ENCODE measurements at places on chromosomes 12 and 14.

DNA sequence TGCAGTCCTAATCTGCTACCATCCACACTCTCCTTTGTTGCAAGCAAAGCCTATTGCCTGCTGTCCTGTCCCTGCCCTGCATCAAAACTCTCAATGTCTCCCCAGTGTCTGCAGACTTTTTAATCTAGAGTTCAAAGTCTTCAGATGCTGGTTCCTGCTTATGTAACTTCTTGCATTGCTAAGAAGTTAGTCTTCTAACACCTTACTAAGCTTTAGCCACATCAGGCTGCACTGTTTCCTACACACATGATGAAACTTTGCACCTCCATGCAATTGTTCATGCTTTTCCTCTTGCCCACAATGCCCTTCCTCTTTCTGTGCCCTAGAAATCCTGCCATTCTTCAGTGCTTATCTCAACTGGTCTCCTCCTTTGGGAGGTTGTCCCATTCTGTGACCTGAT, 16.2 kb upstream of the DICER1 start:
- DNase-seq: no peak

GRCh38 chr12:25130741-25131188, 64.2 kb downstream of the DNAI7 start:
- DNase-seq: no peak

DNA sequence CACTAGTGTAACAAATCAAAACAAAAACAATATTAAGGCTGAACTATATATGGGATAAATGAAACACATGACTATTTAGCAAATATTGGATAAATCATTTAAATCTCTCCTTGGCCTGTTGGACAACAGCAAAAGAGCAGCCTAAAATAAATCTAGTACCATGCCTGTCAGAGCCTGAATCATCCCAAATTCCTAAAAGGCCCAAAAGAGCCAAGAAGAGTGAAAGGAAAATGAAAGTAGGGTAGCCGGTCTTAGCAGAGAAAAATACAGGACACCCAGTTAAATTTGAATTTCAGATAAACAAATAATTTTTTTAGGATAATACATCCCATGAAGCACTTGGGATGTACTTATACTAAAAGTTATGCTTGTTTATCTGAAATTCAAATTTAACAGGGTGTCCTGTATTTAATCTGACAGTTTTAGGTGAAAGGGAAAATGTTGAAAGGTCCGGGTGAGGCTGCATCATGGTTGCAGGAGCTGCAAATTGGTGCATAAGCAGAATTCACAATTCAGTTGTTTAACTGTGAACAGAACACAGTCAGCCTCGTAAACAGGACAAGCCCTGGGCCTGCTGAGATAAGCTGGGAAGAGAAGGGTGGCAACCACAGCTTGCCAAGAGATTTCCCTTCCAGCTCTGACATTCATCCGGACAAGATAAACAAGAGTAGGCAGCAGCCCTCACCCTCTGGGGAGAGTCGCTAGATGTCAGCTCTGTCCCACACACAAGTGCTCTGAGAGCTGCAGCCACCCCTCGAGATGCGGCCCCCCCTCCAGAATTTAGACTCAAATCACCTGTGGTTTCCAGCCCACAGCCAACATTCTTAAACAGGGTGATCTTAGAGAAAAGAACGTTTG, 30.3 kb downstream of the DMAC2L start:
- DNase-seq: no peak

- DNase-seq: no peak
Observed at GRCh38 chr12:123050913-123051312, 70.4 kb downstream of the ARL6IP4 start.

GRCh38 chr14:90275820-90276219, 19.5 kb downstream of the PSMC1 start:
- no peak for DNase-seq

- no peak for DNase-seq
Observed at GRCh38 chr12:85626784-85627171, 209.4 kb downstream of the RASSF9 start.

DNA sequence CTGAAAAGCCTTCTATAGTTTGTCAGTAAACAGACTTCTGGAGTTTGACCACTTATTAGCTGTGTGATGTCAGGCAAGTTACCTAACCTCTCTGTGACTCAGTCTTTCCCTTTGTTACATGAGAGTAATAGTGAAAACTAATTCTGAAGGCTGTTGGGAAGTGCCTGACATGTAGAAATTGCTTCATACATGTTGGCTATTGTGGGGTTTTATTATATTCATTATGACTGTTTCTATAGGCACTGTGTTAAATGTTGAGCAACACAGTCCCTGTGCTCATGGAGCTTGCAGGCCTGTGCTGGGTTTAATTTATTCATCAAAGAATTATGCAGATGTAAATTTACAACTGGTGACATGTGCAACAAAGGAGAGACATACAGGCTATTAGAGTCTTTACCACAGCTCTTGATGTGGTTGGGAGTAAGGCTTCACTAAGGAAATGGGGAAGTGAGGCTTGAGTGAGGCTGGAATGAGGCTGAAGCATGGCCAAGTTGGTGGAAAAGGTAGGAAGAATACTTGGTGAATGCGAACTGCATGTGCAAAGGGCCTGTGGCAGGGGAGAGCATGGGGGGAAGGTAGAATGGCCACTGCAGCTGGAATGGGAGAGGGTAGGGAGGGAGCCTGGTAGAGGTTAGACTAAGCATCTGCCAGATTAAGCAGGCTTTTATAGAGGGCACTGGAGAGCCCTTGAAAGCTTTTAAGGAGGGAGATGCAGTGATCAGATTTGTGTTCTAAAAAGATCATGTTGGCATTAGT, 236.4 kb upstream of the CRY1 start:
- no peak for DNase-seq

All from stimulated activated CD4-positive, alpha-beta T cell treated with anti-CD3 and anti-CD28 coated beads, Interleukin-1b, Interleukin-23, amount 100 ng/mL, for 4 hours (primary cell).